ENCODE measurements at places on chromosomes 6 and 20.

- DNase-seq = no peak
Observed at GRCh38 chr6:145155873-145156782, 579.2 kb downstream of the EPM2A start.

DNA sequence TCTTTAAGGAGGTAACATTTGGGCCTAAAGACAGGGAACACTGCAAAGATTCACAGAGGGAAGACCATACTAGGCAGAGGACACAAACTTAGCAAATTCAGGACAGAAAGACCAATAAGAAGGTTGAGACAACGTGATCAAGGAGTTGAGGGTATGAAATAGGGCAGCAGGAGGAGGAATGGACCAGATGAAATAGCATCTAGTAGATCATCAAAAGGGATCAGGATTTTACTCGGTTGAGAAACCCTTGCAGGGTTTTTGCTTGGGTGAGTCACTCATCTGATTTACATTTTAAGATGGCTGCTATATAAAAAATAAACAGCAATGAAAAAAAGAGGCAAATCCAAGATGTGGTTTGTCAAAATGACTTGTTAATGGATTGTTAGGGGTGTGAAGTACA is 4.7 kb downstream of the BCLAF1 start:
- peak; percentile 73 for DNase-seq

GRCh38 chr20:63606686-63607085 is 20.2 kb downstream of the GMEB2 start:
- DNase-seq = no peak

GRCh38 chr6:155021680-155022079 is 26.6 kb downstream of the TIAM2 start:
- no peak for DNase-seq

DNA sequence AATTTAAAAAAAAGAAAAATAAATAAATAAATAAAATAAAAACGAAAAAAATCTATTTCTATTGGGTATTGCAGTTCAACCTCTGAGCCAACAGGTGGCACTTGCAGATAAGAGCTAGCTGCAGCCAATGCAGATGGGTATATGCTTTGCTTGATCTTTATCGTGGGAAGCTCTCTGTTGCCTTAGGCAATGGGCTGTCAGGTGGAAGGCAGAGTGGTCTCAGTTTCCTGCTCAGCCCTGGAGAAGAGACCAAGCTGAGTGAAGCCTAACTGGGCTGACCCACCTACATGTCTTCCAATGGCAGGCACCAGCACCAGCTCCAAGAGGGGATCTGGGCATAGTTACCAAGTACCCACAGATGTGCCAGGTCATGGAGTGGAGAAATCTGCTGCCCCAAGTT is 95.0 kb downstream of the AK9 start:
- peak; percentile 41 for DNase-seq

All from HCEC 1CT (cell line).